Left hindlimb (tissue), 1 donor: ENCODE measurements at places on chromosomes 16 and 17.

GRCh38 chr17:10612957-10613744 is 44.0 kb downstream of the MYH3 start:
- DNase-seq = no peak

DNA sequence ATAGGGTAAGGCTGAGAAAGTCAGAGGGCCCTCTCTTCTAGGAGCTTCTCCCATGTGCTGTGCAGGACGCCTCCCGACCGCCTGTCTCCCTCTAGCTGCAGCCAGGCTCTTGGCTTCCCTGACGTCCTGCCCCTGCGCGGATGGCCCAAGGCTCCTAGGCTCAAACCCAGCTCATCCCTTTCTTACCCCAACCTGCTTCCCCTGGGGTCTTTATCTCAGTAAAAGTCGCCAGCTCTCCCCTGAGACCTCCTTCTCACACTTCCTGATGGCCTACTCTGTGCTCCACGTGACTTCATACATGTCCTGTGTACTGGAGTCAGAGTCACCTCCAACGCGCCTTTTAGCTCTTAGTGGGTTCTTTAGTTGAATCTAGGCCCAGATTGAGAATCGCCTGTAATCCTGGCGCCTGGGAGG is 1.1 kb upstream of the ZNF747 start:
- peak; percentile 79 for DNase-seq

GRCh38 chr17:80866050-80866793 is 125.4 kb upstream of the CHMP6 start:
- DNase-seq = peak; percentile 75

DNA sequence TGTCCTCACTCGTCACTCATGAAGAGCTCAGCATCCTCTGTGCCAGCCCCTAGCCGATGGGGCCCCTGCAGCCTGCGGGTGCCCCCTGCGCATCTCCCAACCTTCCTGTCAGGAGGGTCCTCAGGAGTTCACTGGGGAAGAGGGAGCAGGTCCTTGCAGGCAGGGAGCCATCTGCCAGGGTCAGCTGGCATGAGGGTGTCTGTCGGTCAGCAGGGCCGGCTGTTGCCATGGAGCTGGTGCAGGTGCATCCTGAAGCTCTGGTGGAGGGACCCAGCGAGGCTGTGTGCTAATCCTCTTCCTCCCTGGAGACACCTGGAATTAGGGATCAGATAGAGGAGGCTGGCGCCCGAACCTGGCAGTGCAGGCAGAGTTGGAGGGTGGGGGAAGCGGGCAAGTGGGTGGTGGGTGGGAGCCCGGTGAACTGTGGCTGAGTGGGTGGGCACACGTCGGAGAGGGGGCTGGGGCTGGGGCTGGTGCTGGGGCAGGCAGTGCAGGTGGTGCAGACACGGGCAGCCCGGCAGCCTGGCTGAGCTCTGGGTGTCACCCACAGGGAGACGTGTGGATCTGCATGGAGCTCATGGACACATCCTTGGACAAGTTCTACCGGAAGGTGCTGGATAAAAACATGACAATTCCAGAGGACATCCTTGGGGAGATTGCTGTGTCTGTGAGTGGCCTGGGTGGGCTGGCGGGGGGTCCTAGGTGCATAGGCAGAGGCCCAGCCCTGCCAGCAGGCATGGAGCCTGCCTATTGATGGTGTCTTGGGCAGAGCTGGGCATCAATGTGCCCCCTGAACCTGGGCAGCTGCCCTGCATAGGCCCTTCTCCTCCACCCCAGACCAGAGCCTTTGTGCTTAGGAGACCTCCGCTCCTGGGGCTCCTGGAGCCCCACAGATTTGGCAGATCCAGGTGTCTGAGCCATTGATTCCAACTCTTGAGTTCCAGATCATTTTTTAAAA is 17.4 kb downstream of the MAP2K3 start:
- DNase-seq = no peak

DNA sequence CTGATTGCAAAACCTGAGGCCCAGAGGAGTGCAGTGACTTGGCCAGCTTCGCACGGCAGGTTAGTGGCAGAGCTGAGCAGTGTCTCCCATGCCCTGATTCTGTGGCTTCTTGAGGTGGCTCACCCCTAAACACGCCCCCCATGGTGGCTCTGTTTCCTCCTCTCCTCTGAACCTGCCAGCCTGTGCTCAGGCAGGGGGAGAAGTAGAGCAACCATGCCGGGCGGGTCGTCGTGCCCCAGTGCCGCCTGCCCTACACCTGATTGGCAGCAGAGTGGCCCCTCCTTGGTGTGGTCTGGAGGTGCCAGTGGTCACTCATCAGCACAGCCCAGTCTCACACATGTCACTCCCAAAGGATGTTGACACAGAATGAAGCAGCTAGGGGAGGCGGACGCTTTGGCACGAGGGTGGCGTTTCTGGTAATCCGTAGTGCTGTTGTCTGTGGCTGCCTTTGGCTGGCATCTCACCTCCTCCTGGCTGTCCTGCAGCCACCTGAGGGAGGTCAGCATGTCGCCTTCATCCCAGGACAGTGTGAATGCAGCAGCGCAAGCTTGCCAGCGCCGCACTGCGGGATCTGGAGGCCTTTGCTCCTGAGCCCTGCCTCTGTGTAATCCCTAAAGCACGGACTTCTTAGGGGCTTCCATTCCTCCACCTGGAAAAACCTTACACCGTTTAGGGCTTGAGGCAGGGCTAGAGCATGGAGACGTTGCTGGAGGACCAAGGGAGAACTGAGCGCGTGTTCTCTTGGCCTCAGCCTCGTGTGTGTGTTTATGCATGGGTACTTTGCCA is 294.7 kb downstream of the SEC14L1 start:
- no peak for DNase-seq

DNA sequence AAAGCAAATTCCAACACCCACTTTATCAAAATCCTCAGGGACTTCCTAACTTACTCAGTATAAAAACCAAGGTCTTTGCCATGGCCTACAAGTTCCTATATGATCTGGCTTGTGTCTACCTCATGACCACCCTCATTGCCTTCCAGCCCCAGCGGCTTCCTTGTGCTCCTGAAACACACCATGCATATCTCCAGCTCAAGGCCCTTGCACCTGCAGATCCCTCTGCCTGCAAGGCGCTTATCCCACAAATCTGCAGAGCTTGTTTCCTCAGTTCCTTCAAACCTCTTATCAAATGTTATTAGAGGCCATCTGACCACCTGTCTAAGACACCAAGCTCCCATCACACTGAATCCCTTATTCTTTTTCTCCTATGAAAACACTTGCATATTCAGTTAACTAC is 2.6 kb downstream of the BBS2 start:
- no peak for DNase-seq

- no peak for DNase-seq
Measured at GRCh38 chr17:19357351-19357750, 5.2 kb downstream of the B9D1 start.

DNA sequence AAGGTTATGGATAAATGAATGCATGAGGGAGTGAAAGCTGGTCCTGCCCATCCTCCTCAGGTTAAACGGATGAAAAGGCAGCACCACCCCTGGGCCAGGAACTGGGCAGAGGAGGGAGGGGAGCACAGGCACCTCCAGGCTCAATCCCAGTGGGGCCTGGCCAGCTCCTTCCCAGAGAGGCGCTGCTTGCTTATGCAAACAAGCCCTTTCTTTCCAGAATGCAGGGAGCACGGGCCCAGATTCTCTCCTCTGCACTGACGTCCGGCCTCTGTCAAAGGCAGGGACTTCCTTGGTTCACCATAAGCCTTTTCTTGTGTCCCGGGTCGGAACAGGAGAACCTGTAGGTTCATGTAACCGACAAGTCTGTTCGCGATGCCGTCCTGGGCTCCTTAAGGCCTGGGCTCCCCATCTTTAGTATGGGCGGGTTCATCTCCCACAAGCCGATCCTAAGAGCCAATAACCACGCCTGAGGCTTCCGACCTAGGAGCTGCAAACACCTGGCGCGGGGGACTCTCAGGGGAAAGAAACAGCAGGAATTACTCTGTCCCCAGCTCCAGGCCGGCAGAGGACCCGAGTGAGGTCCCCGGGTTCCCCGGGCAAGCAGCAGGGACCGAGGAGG is 16.3 kb downstream of the ENPP7 start:
- DNase-seq = no peak

GRCh38 chr17:77011173-77012011 is 129.4 kb upstream of the SEC14L1 start:
- DNase-seq = no peak

DNA sequence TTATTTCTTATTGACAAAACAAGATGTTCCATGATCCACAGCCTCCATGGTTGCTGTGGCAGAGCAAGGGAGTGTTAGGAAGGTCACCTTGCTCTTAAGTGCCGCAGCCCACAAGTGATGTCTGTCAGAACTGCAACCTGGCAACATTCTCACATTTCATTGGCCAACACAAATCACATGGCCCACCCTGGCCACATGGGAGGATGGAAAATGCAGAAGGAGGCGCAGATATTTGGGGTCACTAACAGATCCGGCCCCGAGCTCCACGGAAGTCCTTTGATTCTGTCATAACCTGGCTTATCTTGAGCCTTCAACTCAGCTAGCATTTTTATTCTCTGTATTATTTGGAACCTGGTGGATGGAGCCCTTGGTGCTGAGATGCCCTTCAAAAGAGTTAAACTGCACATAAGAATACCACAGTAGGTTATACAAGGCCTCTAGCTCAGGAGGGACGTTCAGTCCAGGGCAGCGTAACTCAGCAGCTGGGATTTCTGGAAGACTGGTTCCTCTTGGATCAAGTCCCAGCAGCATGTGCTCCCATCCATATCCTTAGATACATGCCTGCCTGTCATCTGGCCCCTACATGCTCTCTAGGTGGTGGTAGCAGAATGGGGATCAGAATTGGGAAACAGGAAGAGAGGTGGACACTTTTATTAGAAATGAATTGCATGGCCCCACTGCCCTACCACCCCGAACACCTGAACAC is 508.1 kb downstream of the HAPSTR1 start:
- no peak for DNase-seq

DNA sequence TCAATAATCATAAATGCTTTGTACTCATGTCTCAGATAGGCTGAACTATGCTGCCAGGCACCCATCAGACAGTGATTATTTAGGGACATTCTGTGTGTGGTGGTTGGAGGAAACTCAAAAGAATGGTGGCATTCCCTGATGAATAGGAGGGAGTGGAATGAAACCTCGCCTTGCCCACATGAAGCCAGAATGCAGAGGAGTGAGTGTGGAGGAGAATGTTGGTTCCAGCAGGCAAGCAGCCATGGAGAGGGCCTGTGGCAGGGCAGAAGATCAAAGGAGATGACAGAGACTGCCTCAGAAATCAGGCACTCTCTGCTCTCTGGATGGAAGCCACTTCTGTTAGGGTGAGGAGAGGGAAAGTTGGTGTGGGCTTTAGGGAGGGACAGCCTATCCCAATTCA is 22.5 kb downstream of the KCTD19 start:
- no peak for DNase-seq

DNA sequence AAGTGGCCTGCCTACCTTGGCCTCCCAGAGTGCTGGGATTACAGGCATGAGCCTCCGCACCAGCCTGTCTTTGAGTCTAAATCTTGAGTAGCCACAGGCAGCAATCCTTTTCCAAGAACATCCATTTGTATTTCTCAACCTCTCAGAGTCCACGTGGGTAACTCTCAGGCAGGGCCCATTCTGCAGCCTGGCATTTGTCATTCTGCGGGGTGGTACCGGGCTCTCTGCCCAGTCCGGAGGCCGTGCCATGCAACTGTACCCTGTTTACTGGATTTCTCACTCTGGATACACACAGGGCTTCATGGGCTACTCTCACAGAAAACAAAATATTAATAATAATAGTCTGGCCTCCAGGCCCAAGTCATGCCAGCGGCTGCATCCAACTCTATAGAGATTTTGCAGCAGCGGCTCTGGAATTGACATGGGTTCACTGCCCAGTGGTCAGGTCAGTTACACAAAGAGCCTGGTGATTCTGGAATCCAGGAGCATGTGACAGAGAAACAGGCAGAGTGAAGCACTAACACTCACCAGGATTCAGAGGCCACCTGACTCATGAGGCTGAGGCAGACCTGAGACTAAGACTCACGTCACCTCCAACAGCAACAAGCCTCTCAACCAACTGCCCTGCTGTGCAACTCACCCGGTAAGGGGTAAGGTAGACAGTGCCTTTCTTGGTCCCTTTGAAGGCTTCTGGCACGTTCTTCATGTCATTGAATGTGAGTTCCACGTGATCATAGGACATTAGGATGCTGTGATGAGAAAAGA is 4.0 kb downstream of the WBP2 start:
- DNase-seq = no peak

- no peak for DNase-seq
Measured at GRCh38 chr16:87860553-87861299, 8.6 kb downstream of the SLC7A5 start.

GRCh38 chr17:4331614-4332013 is 34.9 kb downstream of the UBE2G1 start:
- DNase-seq = no peak

DNA sequence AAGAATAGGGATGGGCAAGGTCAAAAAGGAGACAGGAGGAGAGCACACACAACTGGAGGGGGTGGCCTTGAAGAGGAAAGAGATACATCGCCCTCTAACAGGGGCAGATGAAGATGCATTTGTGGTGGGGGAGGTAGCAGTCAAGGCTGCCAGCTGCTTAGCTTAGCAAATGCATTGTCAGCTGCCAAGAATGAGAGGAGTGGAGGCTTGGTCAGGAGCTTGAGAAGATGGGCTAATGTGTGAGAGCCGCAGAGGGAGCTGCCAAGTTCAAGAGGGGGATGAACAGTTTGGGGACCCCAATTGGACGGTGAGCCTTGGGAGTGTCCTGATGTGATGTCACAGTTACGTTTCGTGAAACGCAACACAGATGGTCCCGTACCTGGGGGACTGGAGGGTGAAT is 28.9 kb upstream of the GNA13 start:
- DNase-seq = no peak

DNA sequence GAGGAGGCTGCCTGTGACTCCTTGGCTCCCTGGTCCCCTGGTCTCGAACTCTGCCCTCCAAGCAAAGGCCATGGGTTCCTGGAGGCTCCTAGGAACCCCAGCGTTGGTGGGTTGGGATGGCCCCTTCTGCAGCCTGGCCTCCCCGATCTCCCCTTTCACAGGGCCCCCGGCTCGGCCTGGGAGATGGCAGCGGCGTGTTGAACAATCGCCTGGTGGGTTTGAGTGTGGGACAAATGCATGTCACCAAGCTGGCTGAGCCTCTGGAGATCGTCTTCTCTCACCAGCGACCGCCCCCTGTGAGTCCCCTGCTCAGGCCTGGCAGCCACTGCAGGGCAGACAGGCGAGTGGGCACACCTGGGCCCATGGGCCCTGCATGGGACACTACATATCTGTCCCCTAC is 10.9 kb downstream of the ADGRG3 start:
- DNase-seq = no peak

DNA sequence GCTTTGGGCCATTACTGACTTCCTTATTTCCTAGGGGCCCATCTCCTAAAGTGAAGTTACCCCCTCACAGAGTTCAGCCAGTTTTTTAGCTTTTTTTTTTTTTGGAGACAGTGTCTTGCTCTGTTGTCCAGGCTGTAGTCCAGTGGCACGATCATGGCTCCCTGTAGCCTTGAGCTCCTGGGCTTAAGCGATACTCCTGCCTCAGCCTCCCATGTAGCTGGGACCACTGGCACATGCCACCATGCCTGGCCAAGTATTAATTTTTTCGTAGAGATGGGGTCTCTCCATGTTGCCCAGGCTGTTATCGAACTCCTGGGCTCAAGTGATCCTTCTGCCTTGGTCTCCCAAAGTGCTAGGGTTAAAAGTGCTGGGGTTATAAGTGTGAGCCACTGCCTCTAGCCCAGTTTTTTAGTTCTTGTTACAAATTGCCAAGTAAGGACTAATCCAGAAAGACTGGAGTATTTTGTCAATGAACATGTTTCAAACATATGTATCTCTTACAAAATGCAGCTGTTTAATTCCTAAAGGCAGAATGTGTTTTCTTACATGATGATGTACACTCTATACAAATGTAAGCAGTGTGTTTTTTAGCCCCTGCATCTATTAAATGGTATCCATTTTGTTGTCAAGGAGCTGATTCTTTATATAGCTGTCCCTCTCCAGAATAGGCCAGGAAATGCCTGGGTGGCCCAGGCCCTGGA is 49.1 kb upstream of the IL34 start:
- DNase-seq = no peak

GRCh38 chr16:54645345-54645744 is 285.3 kb upstream of the IRX5 start:
- DNase-seq = no peak
